Stimulated activated CD4-positive, alpha-beta T cell treated with anti-CD3 and anti-CD28 coated beads, Interleukin-15, amount 100 ng/mL, for 48 hours (primary cell): ENCODE measurements at places on chromosomes 13 and 19.

- DNase-seq: no peak
These were observed 598 bp upstream of the GJB6 start for GRCh38 chr13:20232556-20233277.

GRCh38 chr19:50311723-50312635, 17.2 kb downstream of the KCNC3 start:
- no peak for DNase-seq

DNA sequence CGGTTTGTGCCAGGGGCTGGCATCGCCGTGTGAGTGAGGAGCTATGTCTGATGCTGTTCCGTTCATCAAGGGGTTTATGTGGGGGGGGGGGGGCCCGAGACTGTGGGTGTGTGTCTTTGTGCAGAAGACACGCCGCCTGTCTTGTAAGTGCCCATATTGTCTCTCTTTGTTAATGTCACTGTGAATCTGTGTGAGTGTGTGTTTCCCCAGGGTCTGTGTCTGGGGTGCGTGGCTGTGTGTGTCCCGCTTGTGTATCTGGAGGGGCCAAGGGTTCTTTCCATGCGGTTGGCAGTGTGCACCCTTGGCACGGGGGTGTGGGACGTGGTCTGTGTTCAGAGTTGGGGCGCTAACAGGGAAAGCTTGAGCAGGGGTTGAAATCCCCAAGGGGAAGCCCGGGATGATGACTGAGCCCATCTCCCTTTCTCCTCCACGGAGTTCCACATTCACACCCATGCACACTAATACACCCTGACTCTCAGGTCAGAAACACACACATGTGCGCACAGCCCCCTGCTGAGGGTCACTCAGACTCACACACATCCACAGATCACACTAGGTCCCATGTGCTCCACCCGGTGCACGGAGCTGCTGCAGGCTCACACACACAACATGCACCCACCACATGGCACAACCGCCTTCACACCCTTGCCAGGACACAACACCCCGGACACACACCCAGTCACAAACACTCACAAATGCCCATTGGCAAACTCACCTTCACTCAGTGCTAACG, 1.8 kb downstream of the NCAN start:
- DNase-seq: no peak

DNA sequence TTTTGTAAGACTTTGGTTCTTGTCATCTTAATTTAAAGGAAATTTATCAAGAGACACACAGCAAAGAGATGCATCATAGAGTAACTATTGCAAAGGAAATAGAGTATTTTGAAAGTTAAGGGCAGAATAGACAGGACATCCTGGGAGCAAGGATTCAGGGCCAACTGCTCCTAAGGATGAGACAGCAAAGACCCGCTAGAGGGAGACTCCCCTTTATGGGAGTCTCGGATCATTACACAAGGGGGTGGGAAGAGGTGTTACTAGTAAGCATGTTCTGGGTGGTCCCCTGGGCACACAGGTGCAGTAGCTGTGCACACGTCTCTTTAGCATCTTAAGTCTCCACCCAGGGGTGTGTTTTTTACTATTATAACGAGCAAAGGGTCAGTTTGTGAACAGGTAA, 9.6 kb downstream of the ZSCAN5C start:
- DNase-seq: no peak

DNA sequence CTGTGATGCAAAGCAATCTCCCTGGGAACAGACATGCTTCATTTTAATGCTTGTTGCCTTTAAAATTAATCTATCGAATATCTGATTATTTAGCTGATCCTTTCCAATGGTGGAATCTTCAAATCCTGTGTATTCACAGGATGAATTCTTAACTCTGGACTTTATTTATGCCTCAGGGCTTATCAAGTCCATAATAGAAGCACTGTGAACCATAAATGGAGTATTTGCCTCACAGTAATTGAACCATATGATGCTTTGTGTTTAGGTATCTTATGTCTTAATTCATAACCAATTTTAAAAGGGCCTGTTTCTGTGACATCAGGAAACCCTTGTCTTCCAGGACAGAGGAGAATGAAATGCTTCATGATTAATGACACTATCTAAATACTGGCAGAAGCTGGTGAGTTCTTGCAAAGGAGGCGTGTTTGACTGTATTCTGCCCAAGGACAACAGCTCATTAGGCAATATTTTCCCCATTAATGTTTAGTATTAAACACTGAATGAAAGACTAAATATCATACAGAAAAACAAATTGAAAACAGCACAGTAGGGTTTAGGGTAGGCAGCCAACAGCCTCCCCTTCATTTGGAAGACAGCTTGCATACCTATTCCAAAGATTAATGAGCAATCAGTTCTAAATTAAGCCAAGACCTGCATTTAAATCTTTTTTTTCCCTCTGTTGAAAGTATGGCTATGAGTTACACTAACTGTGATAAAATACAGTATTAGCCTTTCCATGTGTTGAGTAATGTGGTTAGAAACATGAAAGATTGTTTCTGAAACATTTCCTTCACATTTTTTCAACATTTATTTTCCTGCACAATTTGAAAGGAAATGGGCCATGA, 709.4 kb downstream of the PCDH9 start:
- no peak for DNase-seq

- DNase-seq: no peak
These were observed 8.9 kb downstream of the CACNG8 start for GRCh38 chr19:53971673-53972072.

GRCh38 chr13:66586489-66586888, 643.6 kb downstream of the PCDH9 start:
- DNase-seq: no peak

GRCh38 chr19:51158474-51159129, 16.5 kb downstream of the SIGLEC7 start:
- peak; percentile 68 for DNase-seq

DNA sequence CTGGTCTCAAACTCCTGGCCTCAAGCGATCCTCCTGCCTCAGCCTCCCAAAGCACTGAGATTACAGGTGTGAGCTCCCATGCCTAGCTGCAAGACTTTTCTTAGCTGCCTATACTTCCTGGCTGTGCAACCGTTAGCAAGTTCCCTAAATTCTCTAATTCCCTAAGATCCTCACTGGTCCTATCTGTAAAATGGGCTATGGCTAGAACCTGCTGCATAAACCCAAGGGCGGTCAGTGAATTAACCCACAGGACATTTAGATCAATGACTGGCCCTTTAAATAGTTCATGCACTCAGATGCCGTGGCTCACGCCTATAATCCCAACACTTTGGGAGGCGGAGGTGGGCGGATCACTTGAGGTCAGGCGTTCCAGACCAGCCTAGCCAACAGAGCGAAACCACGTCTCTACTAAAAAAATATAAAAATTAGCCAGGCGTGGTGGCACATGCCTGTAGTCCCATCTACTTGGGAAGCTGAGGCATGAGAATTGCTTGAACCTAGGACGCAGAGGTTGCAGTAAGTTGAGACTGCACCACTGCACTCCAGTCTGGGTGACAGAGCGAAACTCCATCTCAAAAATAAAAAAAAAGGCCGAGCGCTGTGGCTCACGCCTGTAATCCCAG, 4.1 kb upstream of the C19orf53 start:
- DNase-seq: no peak

GRCh38 chr19:58002384-58003173, at the start of gene ZNF606:
Gene ZNF606, minus strand, starts transcription at chr19:58002820. Its CDS starts 1,501 bp downstream, at chr19:58001319.
- peak; percentile 74 for DNase-seq

DNA sequence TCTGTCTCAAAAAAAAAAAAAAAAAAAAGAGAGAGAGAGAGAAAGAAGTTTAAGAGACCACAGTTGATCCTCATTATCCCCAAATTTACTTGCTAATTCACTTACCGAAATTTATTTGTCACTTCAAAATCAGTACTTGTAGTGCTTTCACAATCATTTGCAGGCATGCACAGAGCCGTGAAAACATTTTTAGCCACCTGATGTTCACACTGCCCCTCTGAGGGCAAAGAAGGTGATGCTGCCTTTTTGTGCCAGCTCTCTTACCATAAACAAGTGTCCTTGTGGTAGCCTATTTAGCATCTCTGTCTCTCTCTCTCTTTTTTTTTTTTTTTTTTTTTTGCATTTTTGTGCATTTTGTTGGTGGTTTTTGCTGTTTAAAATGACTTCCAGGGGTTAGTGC, 24.1 kb upstream of the CASP14 start:
- DNase-seq: no peak

DNA sequence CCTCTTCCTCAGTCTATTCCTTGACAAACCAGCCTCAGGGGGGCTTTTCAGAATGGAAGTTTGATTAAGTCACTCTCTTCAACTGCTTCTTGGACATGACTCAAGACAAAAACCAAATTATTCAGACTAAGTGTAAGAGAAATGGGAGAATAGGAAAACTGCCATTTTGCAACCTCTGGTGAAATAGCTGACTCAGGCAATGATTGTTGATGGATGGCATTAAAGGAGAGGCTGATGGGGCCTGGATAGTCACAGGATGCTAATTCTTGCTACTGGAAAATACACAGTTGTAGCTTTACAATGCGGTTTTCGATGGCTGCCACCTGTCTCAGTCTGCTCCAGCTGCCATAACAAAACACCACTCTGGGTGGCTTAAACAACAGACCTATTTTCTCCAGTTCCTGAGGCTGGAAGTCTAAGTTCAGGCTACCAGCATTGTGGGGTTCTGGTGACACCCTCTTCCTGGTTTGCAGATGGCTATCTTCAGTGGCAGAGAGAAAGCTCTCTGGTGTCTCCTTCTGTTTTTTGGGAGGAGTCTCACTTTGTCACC, 6.1 kb downstream of the NOSIP start:
- DNase-seq: no peak

- no peak for DNase-seq
These were observed 57.8 kb downstream of the GGACT start for GRCh38 chr13:100530671-100531213.

DNA sequence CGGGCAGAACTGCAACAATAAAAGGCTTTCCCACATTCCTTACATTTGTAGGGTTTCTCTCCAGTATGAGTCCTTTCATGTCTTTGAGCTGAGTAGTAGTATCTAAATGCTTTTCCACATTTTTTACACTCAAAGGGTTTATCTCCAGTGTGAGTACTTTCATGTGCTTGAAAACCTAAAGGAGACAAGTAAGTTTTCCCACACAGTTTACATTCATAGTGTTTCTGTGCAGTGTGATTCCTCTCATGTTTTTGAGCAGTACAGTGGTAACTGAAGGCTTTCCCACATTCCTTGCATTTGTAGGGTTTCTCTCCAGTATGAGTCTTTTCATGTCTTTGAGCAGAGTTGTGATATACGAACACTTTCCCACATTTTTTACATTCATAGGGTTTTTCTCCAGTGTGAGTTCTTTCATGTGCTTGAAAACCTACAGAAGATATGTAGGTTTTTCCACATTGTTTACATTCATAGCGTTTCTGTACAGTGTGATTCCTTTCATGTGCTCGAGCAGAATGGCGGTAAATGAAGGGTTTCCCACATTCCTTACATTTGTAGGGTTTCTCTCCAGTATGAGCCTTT, 47.0 kb downstream of the ZNF44 start:
- DNase-seq: no peak

- no peak for DNase-seq
These were observed 297.8 kb downstream of the OXGR1 start for GRCh38 chr13:96696389-96696900.

- no peak for DNase-seq
These were observed 61.2 kb downstream of the RAB20 start for GRCh38 chr13:110500341-110500740.

DNA sequence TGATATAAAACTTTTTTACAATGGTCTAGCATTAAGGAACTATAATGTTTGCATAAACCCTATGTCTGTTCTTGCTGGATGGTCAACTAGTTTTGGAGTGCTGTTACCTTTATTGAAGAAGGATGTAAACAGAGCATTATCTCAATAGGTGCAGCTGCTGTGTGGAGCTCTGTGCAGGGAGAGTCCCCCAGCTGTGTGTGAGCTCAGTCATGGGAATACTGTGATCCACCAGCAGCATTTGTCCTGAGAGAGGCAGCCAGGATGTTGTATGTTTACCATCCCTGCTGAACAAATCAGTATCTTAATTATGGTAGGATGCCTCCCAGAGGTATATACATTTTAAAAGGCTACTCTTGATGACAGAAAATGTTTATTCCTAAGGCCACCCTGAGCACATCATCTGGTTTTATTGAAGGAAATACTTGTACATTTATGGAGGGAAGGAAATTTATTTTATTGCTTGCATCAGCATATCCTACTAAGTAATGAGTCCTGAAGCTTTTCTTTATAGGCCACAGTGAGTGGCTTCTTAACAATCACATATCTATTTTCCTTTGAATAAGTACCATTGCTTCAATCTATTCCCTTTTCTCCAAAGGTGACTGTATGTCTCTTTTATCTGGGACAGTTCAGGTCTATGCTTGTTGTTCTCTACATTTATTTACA, 11.7 kb downstream of the RAP2A start:
- no peak for DNase-seq

- no peak for DNase-seq
These were observed 93.6 kb downstream of the RFC3 start for GRCh38 chr13:33911521-33911920.

DNA sequence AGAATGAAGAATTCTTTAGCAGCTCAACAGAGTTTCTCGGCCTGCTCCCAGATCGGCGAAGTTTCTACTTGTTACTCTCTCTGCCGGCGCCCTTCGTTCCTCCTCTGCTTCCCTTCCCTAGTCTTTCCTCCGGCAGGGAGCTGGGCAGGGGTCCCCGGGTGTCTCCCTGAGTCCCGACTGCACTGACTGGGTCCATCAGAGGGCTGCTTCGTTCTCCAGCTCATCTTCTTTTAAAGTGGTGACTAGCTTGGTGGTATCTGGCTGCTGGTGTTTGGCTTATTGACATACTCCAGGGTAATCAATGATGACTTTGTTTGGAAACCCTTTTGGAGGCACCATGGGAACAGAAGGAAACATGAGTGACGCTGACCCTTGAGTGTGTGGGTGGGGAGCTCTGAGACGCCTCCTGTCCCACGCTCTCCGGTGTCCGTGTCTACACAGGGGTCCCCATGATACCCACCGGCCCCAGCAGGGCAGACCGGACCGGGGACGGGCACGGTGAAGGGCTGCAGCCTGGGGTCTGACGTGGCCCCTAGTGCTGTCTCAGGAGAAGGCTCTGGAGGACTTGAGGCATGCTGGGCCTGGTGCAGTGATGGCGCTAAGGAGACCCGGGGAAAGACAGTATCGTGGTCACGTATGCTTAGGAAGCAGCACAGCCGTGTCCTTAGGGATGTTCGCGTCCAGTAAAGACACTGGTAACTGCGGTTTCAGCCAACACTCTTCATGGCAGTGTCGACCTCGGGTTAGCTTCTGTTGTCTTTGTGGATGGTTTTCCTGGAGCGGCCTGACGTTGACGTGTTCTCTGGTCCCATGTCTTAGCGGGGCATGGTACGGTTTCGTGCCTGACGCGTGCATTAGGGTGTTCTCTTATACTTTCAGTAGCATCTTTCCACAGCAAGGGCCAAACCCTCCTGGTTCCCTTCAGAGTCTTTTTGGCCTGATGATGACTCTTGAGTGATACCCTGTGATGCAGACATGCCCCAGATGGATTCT, 23.8 kb downstream of the NAXD start:
- no peak for DNase-seq

- DNase-seq: no peak
These were observed 2.2 kb upstream of the COLGALT1 start for GRCh38 chr19:17553256-17553655.
